ENCODE measurements at places on chromosomes 4 and X.

DNA sequence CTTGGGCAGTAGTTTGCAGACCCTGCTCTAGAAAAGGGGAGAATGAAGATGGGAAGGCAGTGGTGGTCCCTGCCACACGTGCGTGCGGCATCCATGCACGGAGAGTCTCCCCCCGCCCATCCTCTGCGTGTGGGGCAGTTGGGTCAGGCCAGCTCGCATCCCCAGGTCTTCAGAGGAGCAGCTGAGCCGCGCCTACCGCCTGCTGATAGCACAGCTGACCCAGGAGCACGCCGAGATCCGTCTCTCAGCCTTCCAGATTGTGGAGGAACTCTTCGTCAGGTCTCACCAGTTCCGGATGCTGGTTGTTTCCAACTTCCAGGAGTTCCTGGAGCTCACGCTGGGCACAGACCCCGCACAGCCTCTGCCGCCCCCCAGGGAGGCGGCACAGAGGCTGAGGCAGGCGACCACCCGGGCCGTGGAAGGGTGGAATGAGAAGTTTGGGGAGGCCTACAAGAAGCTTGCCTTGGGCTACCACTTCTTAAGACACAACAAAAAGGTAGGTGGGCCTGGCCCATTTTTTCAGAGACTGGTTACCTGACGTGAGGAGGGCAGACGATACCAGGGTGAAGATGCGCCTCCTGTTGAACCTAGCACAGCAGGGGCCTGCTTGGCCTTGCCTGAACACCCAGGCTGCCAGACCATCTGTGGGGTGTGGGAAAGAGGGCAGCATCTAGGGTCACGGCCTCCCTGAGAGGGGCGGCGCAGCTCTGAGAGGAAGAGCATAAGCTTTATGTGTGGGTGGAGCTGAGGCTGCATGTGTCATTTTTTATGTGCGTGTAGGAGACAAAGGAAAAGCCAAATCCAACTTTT, 2.6 kb downstream of the UVSSA start:
- no peak for DNase-seq

- DNase-seq, result no peak
These were observed 4.2 kb upstream of the IQSEC2 start for GRCh38 chrX:53285591-53285990.

DNA sequence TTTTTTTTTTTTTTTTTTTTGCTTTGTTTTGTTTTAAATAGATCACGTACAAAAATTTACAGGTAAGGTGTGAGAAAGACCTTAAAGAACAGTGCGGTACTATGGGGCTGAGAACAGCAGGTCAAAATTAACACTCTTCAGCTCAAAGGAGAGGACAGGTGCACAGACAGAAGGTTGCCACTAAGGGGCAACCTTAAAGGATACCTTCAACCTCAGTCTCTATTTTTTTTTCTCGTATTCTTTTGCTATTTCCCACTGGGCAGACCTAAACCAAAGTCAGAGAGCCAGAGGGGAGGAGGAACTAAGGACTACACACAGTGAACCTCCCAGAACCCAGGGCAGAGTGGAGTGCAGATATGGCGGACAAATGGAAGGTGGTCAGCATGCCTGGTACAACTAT, 1984.3 kb upstream of the IGFBP7 start:
- no peak for DNase-seq

- no peak for DNase-seq
These were observed 205.9 kb downstream of the NDST4 start for GRCh38 chr4:114907568-114907967.

- peak; percentile 93 for DNase-seq
These were observed 5.4 kb upstream of the GTPBP6 start for GRCh38 chrX:323721-324628.

GRCh38 chr4:160318567-160319220, 1215.8 kb downstream of the RAPGEF2 start:
- DNase-seq, result no peak

GRCh38 chr4:39621582-39621981, 17.1 kb downstream of the SMIM14 start:
- no peak for DNase-seq

DNA sequence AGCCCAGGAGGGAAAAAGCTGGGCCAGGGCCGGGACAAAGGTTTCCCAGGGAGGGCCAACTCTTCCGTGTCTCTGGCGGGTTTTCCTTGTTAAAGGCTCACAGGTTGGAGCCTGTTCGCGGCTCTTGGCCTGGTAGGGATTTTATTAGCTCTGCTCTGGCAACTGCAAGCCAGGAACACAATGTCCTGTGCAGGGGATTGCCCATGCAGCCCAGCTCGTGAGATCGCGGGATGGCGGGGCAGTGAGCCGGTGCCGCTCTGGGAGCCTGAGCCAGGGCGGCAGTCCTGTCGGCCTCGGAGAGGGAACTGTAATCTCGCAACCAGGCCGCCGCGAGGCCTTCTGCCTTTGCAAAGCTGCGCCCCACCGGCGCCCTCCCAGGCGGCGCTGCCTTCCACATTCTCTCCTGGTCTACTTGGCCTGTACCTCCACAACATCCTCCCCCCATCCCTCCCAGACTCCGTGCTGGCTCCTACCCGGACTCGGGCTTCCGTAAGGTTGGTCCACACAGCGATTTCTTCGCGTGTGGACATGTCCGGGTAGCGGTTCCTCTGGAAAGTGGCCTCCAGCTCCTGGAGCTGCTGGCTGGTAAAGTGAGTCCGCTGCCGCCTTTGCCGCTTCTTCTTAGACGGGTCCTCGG, 2.1 kb downstream of the PITX2 start:
- no peak for DNase-seq

DNA sequence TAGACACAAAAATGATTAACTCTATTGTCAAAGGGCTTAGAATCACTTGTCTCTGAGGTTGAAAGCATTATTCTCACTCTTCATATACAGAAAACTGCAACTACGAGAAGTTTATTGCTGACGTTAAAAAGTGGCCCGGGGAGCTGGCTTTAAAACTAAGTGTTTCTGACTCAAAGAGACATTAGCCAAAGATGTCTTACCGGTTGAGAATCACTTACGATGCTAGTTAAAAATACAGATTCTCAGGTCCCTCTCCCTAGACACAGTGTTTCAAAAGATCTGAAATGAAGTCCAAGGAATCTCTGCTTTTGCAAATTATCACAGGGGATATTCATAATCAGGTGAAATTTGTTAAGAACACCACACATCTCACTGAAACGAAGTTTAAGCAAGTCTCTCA, 1.2 kb downstream of the GNPDA2 start:
- no peak for DNase-seq

- no peak for DNase-seq
These were observed 1.7 kb downstream of the NSD2 start for GRCh38 chr4:1872870-1873269.

DNA sequence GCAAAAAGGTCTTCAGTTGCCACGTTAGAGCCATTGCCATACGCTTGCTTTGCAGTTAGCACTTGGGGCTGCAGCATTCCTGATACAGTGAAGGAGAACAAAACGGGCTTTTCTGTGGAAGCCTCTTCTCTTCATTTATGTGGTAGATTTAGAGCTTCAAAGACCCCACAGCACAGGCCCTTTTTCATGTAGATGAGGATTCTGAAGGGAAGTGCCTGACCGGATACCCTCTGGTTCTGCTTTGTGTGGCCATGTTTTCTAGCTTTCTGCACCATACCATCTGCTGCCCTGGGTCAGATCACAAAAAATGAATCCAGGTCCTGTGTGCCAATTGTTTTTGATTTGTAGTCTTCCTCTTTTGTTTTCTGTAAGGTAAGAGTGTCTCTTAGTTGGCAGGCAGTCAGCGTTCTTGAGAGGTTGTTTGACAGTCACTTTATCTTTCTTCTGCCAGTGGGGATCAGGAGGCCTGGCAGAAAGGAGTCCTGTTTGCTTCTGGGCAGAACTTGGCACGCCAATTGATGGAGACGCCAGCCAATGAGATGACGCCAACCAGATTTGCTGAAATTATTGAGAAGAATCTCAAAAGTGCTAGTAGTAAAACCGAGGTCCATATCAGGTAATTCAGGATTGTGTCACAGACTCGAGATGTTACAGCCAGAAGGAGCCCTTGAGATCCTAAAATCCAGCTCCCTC, 7.7 kb downstream of the LAP3 start:
- DNase-seq, result no peak

- DNase-seq, result no peak
These were observed 1486.6 kb downstream of the PCDH7 start for GRCh38 chr4:32206756-32207155.

DNA sequence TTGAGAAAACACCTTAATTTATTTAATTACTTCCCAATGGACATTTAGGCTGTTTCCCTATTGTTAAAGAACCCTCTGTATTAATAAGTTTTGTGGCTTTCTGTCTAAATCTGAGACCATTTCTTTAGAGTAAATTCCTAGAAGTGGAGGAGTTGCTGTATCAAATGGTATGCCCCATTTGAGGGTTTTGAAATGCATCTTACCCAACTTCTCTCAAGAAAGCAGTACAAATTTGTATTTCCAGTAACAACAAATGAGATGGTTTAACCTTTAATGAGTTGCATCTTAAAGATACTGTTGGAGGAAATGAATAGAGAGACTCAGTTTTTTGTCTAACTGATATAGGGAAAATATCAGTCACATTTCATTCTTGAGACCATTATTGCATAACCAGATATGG, 70.5 kb upstream of the CBLL2 start:
- no peak for DNase-seq

DNA sequence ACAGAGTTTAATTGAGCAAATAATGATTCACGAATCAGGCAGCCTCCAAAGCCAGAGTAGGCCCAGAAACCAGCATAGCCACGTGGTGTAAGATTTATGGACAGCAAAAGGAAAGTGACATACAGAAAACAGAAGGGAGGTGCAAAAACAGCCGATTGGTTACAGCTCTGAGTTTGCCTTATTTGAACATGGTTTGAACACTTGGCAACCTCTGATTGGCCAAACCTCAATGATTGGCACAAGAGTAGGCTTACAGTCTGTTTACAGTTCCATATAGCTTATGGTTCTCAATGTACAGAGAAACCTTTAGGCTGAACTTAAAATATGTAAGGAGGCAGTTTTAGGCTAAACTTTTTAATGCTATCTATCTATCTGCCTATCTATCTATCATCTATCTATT, 394.8 kb downstream of the CFAP47 start:
- DNase-seq, result no peak

- no peak for DNase-seq
These were observed 1.7 kb downstream of the CNOT6L start for GRCh38 chr4:77817304-77818072.

GRCh38 chrX:139112432-139112831, 400.9 kb upstream of the FGF13 start:
- DNase-seq, result no peak

DNA sequence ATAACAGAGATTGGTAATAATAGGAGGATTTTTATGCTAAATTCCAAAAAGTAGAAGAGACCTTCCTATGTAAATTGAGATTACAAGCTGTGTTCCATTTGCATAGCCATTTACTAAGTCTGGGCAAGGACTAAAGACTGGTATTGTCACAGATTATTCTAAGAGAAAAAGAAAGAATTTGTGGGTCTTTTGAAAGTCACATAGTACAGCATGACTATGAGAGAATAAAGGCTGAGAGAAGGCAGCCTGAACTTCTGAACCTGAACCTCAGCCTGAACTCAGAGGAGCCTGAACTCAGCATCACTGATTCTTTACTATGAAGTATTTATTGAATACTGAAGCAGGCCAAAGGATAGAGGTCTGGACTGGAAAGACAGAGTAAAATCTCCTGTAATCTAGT, 297.5 kb downstream of the STPG2 start:
- no peak for DNase-seq

DNA sequence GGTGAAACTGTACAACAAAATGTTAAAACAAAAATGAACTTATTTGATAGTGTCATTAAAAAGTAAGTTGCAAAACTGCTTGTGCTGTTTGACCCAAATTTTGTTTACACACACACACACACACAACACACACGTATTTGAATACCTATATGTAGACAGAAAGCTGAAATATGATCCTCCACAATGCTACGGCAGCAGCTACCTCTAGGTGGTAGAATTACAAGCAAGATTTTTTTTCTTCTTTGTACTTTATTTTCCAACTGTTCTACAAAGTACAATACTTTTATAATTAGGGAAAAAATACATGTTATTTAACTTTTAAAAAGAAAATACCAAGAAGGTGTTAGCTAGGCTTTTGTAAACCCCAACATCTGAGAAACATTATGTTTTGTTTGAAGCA, 1.2 kb downstream of the CYTL1 start:
- DNase-seq, result peak; percentile 11

DNA sequence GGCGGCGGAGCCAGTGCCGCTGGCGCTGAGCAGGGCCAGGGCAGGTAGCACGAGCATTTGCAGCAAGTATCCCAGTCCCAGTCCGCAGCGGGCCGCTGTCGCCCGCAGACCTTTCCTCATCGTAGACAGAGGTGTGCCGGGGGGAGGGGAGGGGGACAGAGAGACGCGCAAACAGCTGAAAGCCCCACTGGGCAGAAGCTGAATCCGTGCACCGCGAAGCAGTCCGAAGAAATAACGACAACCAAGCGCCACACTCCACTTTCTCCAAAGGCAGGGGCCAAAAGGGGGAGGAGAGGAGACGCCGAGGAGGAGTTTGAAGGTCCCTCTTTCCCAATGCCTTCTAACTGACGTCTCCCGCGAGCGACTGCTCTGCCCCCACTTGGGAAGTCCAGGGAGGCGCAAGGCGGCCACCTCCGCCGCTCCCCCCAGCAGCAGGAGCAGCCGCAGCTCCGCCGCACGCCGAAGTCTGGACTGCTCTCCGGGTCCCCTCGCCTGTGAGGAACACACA, at the start of gene UNC5C:
TSS of gene UNC5C (minus strand) at position 236 of the 508 bp plus-strand sequence.
- peak; percentile 37 for DNase-seq

- DNase-seq, result no peak
These were observed 132.0 kb downstream of the TBL1X start for GRCh38 chrX:9596837-9597236.
